ENCODE measurements at places on chromosomes 1 and 21.

- peak; percentile 41 for DNase-seq
These were observed 66.0 kb downstream of the BCAR3 start for GRCh38 chr1:93615582-93616150.

DNA sequence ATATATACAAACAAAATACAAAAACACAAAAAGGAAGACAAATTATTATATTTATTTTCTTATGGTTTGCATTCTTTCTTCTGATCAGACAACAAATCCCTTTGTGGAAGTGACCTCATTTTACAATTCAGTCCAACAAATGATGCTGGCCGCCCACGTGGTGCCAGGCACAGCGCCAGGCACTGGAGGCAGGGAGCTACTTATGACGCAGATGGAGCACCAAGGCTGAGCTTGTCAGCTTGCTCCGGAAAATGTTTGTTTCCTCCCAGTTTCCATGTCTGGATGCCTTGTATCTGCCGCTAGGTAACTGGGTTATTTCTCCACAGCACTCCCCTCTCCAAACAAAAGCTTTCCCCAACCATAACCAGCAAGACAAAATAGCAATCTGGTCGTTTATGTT lies 30.7 kb upstream of the CD34 start:
- no peak for DNase-seq

DNA sequence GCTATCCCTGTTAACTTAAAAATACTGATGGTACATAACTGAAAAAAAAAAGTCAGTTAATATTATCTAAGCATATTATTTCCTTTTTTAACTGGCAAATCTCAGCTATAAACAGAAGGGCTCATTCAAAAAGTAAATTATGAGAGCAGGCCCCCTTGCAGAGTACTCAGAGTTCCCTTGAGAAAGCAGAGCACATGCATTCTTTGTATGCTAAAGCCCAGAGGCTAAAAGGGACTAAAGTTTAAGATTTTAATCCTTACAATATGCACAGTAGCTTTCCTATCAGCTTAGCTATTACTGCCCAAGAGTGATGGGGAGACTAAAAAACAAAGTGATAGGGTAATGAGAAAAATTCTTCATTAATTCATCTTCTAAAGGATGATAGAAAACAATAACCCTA lies 18.5 kb downstream of the SLC16A1 start:
- DNase-seq: no peak

DNA sequence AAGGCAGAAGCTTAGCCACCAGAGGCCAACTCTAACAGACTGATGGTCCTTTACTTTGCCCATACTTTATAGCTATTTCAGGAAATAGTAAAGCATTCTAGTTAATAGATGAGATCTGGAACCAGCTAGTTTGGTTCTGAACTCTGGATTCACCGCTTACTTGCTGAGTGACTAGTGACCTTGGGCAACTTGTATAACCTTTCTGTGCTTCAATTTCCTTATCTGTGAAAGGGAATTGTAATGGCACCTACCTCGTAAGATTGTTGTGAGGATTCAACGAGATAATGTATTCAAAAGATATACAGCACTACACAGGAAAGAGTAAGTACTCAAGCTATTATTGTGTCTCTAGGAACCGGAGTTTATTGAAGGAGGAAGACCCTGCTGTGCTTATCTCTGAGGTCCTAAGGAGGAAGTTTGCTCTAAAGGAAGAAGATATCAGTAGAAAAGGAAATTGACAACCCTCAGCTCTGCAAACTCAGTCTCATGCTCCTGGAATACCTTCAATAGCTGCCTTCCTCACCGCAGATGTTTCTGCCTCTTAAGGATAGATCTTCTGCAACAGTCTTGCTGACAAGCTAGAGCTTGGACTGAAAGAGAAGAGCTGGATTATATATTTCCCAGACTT lies 11.9 kb downstream of the MTFR1L start:
- no peak for DNase-seq

DNA sequence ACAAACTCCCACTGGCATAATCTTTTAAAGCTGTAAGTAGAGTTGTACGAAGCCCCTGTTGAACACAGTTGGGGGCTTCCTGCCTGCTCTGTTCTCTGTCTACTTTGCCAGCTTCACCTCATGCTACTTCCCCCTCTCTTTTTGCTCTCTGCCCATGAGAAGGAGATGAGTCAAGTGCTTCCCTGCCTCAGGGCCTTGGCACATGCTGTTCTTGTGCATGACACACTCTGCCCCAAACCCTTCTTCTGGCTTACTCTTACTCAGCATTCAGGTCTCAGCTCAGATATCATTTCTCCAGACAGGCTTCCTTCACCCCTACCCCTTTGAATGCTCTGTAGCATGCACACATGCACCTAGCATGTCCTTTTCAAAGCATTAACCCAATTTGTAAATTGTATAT lies 208.8 kb downstream of the FOXD2 start:
- DNase-seq: no peak

GRCh38 chr1:20375563-20375962 lies 84.9 kb downstream of the VWA5B1 start:
- no peak for DNase-seq

DNA sequence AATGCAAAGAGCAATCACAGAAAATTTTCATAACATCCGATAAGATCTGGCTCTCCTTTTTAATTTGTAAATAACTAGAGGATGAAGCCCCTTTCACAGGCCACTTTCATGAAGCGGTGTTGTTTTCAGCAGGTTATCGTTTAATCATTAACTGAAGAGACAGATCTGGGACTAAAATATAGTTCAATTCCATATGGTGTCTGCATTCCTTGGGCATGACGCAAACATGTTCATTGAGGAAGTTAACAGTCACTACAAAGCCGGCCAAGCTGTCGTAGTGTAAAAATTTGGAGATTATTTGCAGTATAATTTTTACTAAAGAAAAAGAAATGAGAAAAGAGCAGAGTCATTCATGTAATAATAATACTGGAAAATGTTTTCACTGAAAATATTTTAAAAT lies 565.2 kb upstream of the ADAMTS5 start:
- DNase-seq: no peak

DNA sequence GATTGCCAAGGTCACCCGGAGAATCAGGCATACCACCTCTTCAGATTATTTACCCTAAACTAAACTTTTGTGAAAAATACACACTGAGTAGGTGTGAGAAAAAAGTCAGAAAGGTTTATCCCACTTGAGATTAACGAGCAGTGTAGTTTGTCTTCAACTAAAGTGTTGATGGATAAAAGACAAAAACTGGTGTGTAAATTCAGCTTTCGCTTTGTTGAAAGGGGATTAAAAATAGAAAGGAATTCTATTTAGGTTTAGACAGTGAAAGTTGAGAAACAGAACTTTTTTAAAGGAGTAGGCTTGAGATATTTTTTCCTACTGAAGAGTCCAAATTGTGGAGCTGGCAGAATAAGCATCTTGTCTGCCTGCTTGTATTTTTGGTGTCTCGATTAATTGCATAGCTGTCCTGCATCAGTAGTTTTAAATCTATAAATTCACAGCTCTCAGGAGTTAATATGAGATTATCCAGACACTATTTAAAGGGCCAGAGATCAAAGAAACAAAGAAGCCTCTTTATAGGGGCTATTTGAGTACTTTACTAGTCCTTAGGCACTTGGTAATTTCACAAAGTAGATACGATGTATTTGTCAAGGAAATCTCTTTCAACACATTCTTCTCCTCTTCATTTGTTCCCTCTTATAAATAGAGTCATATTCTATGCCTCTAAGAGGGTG lies 46.7 kb upstream of the RABGAP1L start:
- no peak for DNase-seq

- no peak for DNase-seq
These were observed 897 bp downstream of the SLC25A24 start for GRCh38 chr1:108199201-108199691.

GRCh38 chr1:40774266-40774998 lies 9.2 kb upstream of the KCNQ4 start:
- peak; percentile 51 for DNase-seq

DNA sequence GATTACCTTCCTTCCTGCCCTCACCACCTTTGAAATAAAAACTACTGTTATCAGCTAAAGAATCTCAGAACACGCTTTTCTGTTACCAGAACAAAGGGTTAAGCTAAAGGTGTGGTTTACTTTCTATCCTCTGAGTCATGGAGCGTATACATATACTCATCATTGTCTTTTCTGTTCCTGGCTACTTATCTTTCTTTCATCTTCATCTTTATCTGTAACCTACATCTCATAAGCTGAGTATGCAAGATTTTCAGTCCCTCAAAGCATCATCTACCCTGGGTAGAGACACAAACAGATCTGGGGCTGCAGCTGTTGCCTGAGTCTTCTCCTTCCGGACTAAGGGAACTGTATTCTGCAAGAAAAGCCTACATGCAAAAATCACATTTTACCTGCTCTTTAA lies 75.6 kb downstream of the LMO4 start:
- DNase-seq: peak; percentile 5

DNA sequence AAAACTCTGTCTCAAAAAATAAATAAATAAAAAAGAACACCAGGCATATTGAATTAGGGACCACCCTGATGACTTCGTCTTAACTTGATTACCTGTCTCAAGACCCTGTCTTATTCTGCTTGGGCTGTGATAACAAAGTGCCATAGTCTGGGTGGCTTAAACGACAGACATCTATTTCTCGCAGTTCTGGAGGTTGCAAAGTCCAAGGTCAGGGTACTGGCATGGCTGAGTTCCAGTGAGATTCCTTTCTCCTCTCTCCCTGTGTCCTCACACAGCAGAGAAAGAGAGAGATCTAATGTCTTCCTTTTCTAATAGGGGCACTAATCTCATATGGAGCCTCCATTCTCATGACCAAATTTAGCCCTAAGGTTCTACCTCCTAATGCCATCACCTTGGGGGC lies 145.6 kb downstream of the HUNK start:
- no peak for DNase-seq

GRCh38 chr1:77509898-77510297 lies 172.6 kb downstream of the ZZZ3 start:
- DNase-seq: no peak

DNA sequence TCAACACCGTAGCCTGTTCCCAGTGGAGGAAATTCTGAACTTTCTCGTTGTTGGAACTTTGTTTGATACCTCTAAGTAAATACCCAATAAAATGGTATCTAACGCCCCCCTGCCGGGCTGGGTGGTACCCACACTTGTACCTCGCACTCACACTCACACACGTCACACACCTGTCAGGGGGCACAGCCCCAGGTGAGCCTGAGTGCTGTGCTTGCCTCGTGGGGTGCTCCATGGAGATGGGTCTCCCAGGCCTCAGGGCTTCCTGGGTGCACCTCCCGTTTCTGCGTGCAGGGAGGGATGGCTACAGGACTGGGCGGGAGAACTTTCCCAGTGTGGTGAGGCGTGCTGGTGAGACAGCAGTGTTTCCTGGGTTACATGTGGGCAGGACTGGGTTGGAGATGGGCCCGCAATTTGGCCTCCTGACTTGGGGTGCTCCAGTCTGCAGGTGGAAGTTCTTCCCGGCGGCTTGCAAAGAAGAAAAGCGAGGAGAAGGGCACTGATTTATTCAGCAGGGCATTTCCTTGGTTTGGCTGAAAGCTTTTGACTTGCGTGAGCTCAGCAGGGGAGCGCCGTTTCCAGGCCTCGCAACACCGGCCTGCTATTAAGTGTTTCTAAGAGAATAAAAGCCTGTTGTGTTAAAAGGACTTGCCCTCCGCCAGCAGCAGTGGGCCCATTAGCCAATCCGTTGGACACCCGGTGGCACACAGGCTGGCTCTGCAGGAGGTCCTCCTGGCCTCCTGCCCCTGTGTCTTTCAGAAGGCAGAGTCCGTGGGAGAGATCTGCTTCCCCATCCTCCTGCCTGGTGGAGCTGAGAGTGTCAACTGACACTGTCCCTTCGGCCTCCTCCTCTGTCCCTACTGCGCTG lies 79.7 kb downstream of the KIF26B start:
- DNase-seq: no peak

DNA sequence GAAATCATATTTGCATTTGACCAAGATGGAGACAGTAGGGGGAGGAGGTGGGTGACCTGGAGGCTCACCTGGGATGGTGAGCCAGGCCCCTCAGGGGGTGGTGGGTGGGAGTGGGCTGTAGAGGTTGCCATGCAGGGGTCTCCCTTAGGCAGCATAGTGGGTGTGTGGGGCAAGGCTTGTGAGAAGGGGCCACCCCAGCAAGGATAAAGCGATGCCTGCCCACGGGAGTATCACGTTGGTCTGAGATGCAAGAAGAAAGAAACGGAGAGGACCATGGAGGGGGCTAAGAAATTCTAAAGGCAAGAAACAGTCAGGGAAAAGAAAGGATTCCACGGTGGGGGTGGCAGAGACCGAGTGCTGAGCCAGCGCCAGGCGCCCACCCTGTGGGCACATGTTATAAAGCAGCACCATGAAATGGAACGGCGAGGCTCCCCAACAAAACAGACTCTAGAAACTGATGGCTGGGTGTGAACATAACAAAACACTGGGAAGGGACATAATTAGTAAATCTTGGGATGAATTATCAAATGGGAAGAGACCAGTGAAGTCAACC lies 11.7 kb upstream of the C2CD2 start:
- no peak for DNase-seq

- DNase-seq: no peak
These were observed 19.6 kb downstream of the FH start for GRCh38 chr1:241499910-241500309.

DNA sequence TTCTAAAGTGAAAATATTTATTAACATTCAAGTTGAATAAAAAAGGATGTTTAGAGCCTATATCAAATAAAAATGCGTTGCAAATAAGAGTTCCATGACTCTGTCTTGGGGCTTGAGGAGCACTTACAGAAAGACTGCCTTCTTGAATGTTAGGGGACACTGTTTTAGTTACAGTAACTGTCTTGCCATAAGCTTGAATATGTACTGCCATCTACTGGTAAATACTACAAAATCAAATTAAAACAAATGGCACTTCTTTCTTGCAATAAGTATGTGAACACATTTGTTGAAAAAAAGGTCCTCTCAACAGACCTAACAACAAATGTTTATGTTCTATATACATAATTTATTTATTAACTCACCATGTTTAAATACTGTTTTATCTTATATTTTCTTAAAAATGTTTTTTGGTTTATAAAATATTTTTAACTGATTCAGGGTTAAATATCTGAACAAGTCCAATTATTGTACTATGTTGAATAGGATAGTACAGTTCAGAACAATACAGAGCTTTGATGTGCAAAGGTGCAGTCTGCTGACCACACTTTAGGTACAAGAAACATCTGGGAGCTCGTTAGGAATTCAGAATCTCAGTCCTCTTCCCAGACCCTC lies 199.5 kb downstream of the LRRIQ3 start:
- DNase-seq: no peak

DNA sequence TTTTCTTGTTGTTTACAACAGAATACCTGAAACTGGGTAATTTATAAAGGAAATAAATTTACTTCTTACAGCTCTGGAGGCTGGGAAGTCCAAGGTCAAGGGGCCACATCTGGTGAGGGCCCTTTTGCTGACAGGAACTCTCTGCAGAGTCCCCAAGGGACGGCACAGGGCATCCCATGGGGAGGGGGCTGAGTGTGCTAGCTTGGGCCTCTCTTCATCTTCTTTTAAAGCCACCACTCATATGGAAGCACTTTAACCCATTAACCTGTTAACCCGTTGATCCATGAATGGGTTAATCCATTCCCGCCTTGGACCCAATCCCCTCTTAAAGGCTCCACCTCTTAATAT lies 76.3 kb downstream of the OBSCN start:
- no peak for DNase-seq

- peak; percentile 57 for DNase-seq
These were observed 627 bp upstream of the GNB1 start for GRCh38 chr1:1891349-1892078.

GRCh38 chr1:114219172-114219868 lies 65.7 kb upstream of the SYT6 start:
- DNase-seq: no peak

- DNase-seq: peak; percentile 13
These were observed 771 bp downstream of the RABGAP1L start for GRCh38 chr1:174160109-174160473.
